CD4-positive, alpha-beta T cell (primary cell): ENCODE measurements at places on chromosomes 5 and 9. TPM values are rescaled to one million over a fixed set of nuclear protein-coding genes. Genes with fewer than 3 reads are reported as not detected.

Gene C5orf52
- not detected for total RNA-seq

Gene PCDHGB2
- 0.20 TPM for total RNA-seq

Gene PCDHGC4
- total RNA-seq: not detected

DNA sequence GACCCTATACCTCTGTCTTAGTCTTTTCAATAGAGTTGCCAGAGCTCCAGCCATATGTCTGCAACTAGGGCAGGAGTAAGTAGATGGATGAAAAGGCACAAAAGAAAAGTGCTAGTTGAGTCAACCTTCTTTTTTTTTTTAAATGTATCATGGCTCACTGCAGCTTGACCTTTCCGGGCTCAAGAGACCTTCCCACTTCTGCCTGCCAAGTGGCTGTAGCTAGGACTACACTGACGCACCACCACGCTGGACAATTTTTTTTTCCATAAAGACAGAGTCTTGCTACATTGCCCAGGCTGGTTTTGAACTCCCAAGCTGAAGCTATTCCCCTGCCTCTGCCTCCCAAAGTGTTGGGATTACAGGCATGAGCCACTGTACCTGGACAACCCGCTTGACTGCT, 27.3 kb downstream of the FOXE1 start:
- H3K4me1 ChIP-seq: no peaks in the 10 kb centered on the region
- DNase-seq: no peak
- H3K27ac ChIP-seq: no peak overlapping the region

- no peaks in the 10 kb centered on the region for H3K4me1 ChIP-seq
- no peak overlapping the region for H3K4me3 ChIP-seq
- no peaks in the 10 kb centered on the region for H3K27me3 ChIP-seq
- DNase-seq: no peak
- no peaks in the 10 kb centered on the region for H3K36me3 ChIP-seq
- H3K27ac ChIP-seq: no peak overlapping the region
Measured at GRCh38 chr5:159527546-159528254, 197.4 kb upstream of the IL12B start.

Gene CCDC112
- 3.9 TPM for total RNA-seq

DNA sequence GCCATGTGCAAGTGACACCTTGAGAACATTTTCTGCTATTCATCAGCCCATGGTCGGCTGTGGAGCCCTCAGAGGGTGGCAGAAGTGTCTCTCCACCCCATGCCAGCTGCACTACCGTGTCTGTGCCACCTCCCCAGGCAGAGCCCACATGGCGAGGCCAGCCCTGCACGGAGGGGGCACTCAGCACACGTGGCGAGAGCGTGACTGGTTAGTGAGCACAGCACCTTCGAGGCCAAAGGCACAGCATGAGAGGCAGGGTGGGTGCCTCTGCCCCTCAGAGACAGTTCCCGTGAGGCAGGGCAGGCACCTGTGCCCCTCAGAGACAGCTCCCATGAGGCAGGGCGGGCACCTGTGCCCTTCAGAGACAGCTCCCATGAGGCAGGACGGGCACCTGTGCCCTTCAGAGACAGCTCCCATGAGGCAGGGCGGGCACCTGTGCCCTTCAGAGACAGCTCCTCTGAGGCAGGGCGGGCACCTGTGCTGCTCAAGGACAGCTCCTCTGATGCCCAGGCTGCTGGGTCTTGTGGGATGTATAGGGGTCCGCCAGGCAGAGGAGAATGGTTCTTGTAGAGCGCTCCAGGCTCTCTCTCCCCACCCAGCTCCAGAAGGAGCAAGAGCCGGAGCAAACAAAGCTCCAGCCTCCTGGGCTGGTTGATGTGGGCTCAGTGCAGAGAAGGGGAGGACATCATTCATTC, 179.8 kb upstream of the PPP1R26 start:
- DNase-seq: no peak
- H3K4me1 ChIP-seq: no peaks in the 10 kb centered on the region
- H3K27me3 ChIP-seq: peaks cover 4% of the 10 kb centered on the region
- no peak overlapping the region for H3K27ac ChIP-seq

GRCh38 chr5:153523211-153523610, 32.7 kb downstream of the GRIA1 start:
- H3K27me3 ChIP-seq: no peaks in the 10 kb centered on the region
- H3K27ac ChIP-seq: no peak overlapping the region
- DNase-seq: no peak
- H3K4me1 ChIP-seq: no peaks in the 10 kb centered on the region
- no peaks in the 10 kb centered on the region for H3K36me3 ChIP-seq

Gene AHRR
- total RNA-seq: 0.45 TPM

Gene TAF11L5
- not detected for total RNA-seq

GRCh38 chr5:43051684-43052083, 11.6 kb upstream of the ANXA2R start:
- no peaks in the 10 kb centered on the region for H3K4me1 ChIP-seq
- H3K4me3 ChIP-seq: no peak overlapping the region
- no peak for DNase-seq
- H3K27ac ChIP-seq: no peak overlapping the region

DNA sequence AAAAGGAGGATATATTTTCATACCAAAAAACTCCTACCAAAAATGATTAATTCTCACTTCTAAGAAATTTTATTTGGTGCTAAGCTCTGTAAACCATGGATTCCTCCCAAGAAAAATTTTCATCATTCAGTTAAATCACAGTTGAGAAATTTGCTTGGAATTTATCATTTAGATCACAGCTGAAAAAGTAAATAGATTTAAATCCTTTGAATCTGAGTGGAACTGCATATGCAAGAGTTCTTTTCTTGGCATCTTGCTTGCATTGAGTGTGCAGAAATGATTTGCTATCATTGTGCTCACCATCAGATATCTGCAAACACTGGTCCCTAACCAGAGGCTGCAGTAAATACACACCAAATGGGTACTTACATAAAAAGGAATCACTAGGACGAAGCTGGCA, 836.1 kb upstream of the CDH6 start:
- no peaks in the 10 kb centered on the region for H3K27me3 ChIP-seq
- H3K4me3 ChIP-seq: no peak overlapping the region
- DNase-seq: no peak
- no peak overlapping the region for H3K27ac ChIP-seq

Gene TMEM171
- total RNA-seq: not detected

DNA sequence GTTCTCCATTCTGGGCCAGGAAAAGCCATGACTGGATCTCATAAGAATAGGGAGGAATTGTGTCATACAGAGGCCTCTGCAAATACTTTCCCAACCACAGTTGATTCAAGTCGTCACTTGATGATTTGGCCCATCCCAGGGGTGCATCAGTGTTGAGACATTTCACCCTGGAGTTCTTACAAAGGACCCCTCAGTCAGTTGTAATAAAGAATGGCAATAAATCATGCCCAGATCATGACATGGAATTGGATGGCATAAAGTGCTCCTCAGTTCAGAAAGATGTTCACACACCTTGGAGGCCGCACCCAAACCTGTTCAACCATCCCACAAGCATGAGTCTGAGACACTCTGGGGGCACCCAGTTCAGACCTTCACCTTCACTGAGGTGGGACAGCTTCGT, 168.1 kb downstream of the NR3C1 start:
- H3K27ac ChIP-seq: no peak overlapping the region
- DNase-seq: no peak
- H3K36me3 ChIP-seq: no peaks in the 10 kb centered on the region

Gene IL7R
- 638 TPM for total RNA-seq

Gene NIM1K
- 0.08 TPM for total RNA-seq

- no peak overlapping the region for H3K4me3 ChIP-seq
- DNase-seq: no peak
- H3K27me3 ChIP-seq: no peaks in the 10 kb centered on the region
- H3K4me1 ChIP-seq: no peaks in the 10 kb centered on the region
Measured at GRCh38 chr5:147360816-147361215, 126.0 kb downstream of the STK32A start.

Gene AMBP
- total RNA-seq: not detected

Gene ANKRD55
- total RNA-seq: 10.2 TPM

- H3K27me3 ChIP-seq: no peaks in the 10 kb centered on the region
- no peak for DNase-seq
- H3K27ac ChIP-seq: no peak overlapping the region
- H3K4me1 ChIP-seq: no peaks in the 10 kb centered on the region
Measured at GRCh38 chr5:93723005-93723404, 18.4 kb downstream of the POU5F2 start.

GRCh38 chr5:171454549-171454948, 35.1 kb downstream of the FGF18 start:
- H3K4me3 ChIP-seq: no peak overlapping the region
- DNase-seq: no peak
- H3K4me1 ChIP-seq: no peaks in the 10 kb centered on the region
- no peak overlapping the region for H3K27ac ChIP-seq

GRCh38 chr5:177175336-177175735, 41.8 kb downstream of the NSD1 start:
- peaks cover 10% of the 10 kb centered on the region for H3K4me1 ChIP-seq
- peaks cover 15% of the 10 kb centered on the region for H3K36me3 ChIP-seq
- no peak overlapping the region for H3K4me3 ChIP-seq
- H3K27me3 ChIP-seq: no peaks in the 10 kb centered on the region
- DNase-seq: no peak
- H3K27ac ChIP-seq: no peak overlapping the region

Gene FAM221B
- not detected for total RNA-seq

DNA sequence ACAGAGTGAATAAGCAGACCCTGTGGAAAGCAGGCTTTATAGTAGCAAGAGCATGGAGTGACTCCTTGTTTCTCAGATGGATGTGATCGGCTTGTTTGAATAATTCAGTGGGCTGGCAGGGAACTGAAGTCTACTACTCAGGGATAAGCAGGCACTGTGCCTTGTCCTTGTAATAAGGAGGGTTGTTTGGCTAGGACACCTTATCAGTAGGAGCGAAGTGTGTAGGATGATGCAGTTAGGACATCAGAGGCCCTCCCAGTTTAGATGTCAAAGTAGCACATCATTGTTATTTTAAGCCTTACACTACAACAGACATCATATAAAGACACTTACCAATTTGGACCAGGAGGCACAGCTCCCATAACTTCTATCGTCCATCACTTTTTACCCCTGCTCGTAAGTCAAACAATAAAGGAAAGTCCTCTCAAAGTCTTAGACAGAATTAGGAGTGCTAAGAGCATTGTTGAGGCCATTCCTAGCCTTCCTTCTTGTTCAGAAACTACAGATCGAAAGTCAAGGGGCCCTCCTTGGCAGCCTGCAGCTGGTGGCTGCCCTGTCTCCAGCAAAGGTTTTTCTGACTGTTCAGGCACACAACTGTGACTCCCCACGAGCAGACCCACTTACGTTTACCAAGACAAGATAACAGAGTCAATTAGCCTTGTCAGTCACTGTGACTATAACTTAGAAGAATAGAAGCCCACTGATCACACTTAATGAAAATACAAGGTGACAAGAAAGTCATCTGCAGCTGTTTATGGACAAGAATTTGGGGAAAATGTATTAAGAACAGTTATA, 218.6 kb downstream of the SNX18 start:
- DNase-seq: no peak
- no peaks in the 10 kb centered on the region for H3K27me3 ChIP-seq
- H3K36me3 ChIP-seq: no peaks in the 10 kb centered on the region
- H3K27ac ChIP-seq: no peak overlapping the region

DNA sequence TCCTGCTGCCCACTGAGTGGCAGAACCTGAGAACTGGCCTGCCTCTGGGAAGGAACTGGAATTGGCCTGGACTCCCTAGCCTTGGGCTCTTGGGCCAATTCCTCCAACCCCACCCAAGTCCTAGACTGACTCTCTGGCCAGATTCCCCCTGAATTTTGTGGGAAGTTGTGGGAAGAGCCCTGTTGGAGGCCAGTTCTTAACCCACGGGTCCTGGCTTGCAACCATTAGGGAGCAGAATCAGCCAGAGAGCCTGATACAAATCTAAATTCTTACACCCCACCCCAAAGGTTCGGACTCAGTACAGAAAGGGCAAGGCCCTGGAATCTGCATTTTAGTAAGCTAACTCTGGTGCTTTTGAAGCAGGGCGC, 125.3 kb upstream of the SLC25A48 start:
- H3K4me1 ChIP-seq: no peaks in the 10 kb centered on the region
- no peak overlapping the region for H3K4me3 ChIP-seq
- no peak overlapping the region for H3K27ac ChIP-seq

DNA sequence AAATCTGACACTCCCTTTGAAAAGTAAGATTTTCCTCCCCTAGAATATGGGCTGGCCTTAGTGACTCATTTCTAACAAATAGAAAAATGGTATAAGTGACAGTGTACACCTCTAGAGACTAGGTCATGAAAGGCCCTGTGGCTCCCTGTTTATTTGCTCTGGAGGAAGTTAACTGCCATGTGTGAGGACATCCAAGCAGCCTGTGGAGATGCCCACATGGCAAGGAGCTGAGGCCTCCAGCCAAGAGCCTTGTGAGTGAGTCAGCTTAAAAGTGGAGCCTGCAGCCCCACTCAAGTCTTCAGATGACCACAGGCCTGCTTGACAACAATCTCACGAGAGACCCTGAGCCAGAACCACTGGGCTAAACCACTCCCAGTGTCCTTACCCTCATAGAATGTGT, 128.1 kb upstream of the LHFPL2 start:
- H3K4me1 ChIP-seq: no peaks in the 10 kb centered on the region
- H3K27me3 ChIP-seq: no peaks in the 10 kb centered on the region
- no peak for DNase-seq
- peaks cover 5% of the 10 kb centered on the region for H3K36me3 ChIP-seq

- H3K4me1 ChIP-seq: no peaks in the 10 kb centered on the region
- no peak overlapping the region for H3K27ac ChIP-seq
- no peak overlapping the region for H3K4me3 ChIP-seq
Measured at GRCh38 chr5:169881702-169882303, 98.5 kb downstream of the INSYN2B start.

- no peaks in the 10 kb centered on the region for H3K36me3 ChIP-seq
- DNase-seq: no peak
- no peaks in the 10 kb centered on the region for H3K4me1 ChIP-seq
- H3K27ac ChIP-seq: no peak overlapping the region
Measured at GRCh38 chr9:20732118-20732517, 48.1 kb downstream of the FOCAD start.

DNA sequence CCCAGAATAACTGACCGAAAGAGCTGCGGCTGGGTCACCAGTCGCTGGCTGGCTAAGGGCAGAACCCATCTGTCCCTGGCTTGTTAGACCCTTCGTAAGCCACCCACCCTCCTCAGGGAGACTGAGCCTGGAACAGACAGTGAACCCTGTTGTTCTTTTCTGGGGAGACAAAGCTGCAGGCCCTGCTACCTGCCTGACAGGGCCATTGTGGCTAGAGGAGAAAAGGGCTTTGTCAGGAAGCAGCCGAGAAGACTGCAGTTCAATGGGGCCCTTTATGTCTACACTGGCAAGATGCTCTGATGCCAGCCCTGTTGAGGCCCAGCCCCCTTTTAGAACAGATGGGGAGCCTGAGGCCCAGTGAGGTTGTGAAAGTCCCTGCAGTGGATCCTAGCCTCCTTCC, 3.7 kb upstream of the NIPAL4 start:
- peaks cover 7% of the 10 kb centered on the region for H3K27me3 ChIP-seq
- H3K4me1 ChIP-seq: peaks cover 12% of the 10 kb centered on the region
- no peak for DNase-seq
- H3K4me3 ChIP-seq: no peak overlapping the region
- H3K36me3 ChIP-seq: no peaks in the 10 kb centered on the region

GRCh38 chr5:179610903-179611265, 12.6 kb downstream of the HNRNPH1 start:
- H3K4me1 ChIP-seq: peaks cover 50% of the 10 kb centered on the region
- no peak overlapping the region for H3K4me3 ChIP-seq
- H3K36me3 ChIP-seq: peaks cover 90% of the 10 kb centered on the region
- DNase-seq: no peak
- no peaks in the 10 kb centered on the region for H3K27me3 ChIP-seq

- no peak overlapping the region for H3K4me3 ChIP-seq
- no peak for DNase-seq
Measured at GRCh38 chr5:178673801-178674295, 47.0 kb upstream of the CLK4 start.
